ENCODE measurements at places on chromosomes 2 and 18.

GRCh38 chr2:100302585-100302892 lies 19.8 kb downstream of the LONRF2 start:
- DNase-seq: no peak

- DNase-seq: no peak
Measured at GRCh38 chr2:218323526-218324472, 31.5 kb upstream of the TMBIM1 start.

DNA sequence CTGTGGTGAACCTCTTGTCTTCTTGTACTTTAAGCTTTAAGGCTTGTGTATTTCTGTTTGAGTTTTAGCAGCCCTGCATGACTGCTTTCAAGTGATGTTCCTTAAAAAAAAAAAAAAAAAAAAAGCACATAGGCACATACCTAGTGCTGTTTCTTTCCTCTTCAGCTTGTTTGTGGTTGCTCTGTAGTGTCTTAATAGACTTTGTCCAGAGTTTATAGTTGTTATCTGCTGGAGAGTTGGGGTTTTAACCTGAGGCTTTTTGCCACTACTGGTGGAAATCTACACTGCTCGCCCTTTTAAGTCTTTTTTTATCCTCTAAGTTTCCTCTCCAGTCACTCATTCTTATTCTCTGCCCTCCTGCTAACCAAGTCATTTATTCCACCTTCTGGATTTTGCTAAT lies 34.5 kb downstream of the AGFG1 start:
- no peak for DNase-seq

GRCh38 chr2:44559108-44559507 lies 197.4 kb downstream of the CAMKMT start:
- DNase-seq: no peak

DNA sequence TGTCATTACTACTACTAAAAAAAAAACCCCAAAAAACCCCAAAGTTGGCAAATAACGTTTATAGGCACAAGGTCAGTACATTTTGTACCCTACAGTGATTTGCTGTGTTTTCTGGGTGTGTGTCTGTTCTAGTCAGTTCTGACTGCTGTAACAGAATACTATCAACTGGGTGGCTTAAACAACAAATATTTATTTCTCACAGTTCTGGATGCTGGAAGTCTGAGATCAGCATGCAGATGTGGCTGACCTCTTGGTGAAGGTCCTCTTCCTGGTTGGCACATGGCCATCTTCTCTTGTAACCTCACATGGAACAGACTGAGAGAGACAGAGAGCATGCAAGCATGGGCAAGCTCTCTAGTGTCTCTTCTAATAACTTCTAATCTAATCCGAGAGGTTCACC lies 103.1 kb downstream of the CERS6 start:
- no peak for DNase-seq

- no peak for DNase-seq
Measured at GRCh38 chr18:11884396-11885030, 23.6 kb downstream of the MPPE1 start.

DNA sequence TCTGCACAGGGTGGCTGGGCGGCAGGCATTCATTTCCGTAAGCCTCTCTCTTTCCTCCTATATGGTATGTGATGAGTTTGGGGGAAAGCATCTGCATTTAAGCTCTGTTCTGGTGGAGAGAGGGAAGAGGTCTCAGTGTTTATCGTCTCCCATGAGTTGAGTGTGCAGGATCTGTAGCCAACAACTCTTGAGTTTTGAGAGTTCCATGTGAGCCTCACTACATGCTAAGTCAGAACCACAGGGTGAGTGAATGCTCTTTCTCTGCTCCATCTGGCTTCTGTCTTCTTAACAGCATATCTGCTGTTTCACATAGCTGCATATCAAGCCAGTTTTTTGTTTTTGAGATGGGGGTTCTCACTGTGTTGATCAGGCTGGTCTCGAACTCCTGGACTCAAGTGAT lies 22.7 kb downstream of the RAB31 start:
- no peak for DNase-seq

GRCh38 chr2:70830366-70830765 lies 5.2 kb downstream of the CD207 start:
- DNase-seq: no peak

DNA sequence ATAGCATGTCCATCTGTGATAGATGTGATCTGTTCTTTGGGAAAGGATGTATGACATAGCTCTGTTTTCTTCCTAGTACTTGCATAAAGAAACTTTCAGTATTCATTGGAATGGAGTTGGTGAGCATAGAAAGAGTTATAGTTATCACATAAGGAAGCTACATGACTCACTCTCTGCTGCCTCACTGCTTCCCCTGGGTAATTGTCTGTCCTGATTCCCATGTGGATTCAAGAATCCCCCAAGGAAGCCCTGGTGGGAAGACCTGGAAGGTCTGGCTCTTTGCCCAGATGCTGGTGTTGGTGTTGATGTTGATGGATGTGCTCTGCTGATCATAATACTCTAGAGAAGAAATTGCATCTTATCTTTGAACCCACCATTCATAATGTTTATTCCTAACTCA lies 60.6 kb downstream of the PTPN4 start:
- DNase-seq: no peak

DNA sequence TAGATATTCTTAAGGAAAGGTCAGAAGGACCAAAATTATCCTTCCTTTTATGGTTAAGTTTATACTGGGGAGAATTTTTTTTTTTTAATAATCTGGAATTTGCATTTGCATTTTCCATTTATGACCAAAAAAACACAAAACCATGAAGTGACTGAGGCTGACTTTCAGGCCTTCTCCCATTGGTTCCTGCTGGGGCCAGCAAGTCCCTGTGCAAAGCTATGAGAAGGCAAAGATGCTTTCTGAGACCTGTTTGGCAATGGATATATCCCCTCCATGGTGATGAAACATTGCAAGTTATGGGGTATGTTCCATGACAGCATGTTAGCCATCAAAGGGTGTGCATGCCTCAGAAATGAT lies 60.8 kb downstream of the KIAA2012 start:
- DNase-seq: no peak

GRCh38 chr2:145159676-145160075 lies 639.8 kb upstream of the ZEB2 start:
- DNase-seq: no peak

DNA sequence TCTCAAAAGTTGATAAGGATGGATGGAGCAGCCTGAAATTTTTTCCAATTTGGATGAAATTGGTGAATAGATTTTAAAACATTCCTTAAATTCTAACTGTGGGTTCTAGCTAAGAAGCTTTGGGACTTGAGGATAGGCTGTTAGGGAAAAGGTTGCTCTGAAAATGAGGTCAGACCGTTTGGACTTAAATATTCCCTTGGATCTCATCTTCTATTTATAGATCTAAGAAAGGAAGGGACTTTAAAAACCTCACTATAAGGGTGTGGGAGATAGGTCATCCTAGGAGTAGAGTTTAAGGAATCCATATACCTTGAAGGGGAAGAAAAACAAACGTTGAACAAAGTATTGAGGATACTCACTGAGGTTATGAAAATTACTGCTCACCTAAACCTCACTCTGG lies 17.4 kb upstream of the SNORC start:
- no peak for DNase-seq

DNA sequence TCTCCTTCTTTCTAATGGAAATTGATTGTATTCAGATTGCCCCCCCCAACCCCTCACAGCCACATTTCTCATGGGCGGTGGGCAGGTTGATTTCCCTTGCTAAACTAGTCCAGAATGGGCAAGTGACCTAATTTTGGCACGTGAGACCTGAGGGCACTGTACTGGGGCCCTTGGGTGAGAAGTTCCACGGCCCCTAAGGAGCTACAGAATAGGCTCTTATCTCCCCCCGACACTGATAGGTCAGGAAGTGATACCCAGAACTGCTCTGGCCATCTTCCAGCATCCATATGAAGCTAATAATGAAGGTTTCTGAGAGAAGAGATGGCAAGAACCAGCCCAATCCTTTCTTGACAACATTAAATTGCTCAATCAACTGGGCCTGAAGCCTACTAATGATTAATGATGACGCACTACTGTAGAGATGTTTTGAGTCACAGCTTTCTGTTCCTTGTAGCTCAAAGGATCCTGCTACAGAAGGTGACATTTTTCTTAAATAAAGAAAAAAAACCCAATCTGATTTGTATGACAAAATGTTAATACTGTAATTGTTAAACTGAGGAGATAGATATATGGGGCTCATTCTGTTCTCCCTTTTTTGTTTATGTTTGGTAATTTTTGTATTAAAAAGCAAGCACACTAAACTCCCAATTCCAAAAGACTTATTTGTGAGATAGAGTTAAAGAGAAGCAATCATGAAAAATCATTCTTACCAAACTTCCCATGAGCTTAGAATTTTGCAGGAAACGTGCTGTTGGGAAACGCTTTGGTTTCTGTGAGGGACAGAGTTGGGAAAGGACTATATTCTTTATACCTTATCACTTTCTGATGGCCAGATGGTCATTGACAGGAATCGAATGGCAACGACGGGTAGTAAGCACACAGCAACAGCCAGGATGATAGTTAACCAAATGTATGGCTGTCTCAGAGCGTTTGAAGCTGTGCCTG lies 28.2 kb upstream of the NARS1 start:
- DNase-seq: no peak

DNA sequence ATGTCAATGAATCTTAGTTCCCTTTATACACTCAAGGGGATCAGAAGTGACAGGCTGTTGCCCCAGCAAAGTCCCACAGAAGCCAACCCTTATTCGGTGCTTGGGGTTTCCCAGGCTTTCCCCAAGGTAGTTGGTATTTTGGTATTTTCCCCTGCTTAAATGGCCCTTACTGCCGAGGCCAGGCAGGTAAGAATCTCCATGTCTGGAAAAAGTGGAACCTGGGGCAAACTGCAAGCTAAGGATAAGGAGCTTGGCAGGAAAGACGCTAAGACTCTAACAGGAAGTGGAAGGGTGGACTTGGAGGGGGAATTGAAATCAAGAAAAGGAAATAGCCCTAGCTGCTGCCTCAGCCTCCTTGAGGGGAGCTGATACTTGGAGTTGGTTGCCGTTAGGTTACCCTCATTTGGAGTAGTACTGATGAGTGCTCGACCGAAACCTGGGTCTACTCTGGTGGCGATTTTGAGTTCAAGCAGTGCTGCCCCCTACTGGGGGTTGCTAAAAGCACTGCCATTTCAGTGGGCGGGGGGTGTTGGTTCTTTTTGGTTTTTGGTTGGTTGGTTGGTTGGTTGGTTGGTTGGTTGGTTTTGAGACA lies 3.3 kb upstream of the GPBAR1 start:
- DNase-seq: peak; percentile 42

- DNase-seq: no peak
Measured at GRCh38 chr2:49210191-49210590, 55.9 kb upstream of the FSHR start.

DNA sequence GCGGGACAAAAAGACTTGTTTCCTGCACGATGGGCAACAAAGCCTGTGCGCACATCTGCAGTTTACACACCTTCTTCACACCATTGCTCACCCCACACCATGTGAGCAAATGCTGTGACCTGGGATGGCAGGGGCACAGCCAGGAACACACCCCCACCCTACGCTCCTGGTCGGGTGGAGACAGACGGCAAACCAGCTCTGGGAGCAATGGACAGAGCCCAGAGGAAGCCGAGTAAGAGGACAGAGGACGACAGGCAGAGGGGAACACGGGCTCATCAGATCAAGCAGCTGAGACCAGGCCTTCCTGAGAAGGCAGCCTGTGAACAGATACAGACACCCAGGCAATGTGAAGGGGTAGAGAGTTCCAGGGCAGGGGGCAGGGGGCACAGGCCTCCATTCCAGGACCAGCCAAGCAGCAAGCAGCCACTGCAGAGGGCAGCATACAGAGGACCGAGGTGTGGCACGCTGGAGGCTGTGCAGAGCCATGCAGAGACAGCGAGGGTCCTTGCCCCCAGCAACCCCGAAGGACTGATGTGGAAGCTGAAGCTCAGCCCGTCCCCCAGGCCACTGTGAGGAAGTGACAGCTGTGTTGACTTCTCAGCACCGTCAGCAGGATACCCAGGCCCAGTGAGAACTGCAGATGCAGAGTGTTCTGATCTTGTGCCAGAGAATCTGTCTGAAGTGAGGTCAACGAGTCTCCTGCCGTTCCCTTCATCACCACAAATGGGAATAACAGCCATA lies 46.2 kb downstream of the PARD6G start:
- no peak for DNase-seq

DNA sequence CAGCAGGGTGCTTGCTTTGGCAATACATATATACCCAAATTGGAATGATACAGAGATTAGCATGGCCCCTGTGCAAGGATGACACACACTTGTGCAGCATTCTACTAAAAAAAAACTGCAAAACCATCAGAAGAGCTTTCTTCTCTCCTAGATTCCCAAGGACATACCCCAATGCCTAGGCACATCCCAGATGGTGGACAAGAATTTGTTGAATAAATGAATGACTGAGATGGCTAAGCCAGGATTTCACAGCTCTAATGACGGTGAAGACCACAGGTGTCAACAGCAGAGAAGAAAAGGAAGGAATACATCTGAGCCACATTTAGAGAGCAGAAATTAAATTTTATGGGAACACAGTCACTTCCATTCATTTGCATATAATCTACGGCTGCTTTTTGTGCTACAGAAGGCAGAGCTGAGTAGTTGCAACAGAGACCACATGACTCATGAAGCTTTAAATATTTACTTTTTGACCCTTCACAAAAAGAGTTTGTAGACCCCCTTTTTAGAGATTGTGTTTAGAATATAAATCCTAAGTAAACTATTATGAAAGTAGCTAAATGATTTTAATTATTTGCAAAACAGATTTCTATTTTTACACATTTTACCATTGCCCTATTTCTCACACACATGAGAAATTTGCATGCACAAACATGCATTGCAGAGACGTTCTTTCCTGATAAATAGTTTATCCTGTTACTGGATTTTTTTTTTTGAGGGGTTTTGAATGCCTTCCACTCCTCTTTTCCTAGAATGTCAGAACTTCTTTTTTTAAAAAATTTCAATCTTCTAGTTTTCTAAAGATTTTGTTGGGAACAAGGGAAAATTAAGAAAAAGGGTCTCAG lies 119.0 kb downstream of the PMAIP1 start:
- DNase-seq: no peak

DNA sequence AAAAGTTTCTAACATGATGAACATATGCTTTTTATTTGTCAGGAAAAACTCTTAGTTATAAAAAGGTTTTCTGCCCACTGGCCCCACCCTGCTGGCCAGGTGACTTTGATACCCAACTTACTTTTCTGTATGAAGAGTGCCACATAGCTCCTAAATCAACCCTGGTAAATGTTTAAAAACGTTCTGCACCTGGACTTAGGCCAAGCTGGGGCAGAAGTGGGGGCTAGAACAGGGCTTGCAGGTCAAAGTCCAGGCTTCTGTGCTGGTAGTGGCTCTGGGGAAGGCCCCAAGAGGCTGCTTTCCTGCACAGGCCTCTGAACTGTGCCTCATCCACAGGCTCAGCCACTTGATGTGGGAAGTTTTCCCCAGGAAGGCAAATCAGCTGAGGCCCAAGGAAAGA lies 171.7 kb downstream of the ANKRD30B start:
- no peak for DNase-seq

DNA sequence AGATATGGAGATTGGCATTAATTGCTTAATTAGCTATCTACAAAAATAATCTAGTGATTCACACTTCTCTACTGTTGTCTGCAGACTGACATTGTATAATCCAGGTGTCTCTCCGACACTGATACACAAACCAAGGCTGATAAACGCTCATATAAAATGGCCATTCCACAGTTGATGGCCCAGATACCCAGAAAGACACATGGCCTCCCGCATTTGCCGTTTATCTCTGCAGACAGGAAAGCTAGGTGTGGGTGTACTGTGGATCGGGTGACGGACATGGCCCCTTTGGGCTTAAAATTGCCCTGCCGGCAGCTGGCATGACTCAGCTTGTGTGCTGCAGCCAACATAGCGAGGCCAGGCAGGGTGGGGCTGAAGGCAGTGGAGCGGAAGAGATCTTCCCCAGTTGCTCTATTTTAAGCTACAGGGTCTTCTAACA lies 18.5 kb downstream of the PMAIP1 start:
- DNase-seq: no peak

All from T-helper 17 cell (primary cell).